Amniotic epithelial cell (primary cell): ENCODE measurements at places on chromosomes 12 and 14.

- DNase-seq, result no peak
These were observed 89.9 kb upstream of the AMN1 start for GRCh38 chr12:31818623-31819268.

GRCh38 chr12:9776781-9777180, 16.1 kb upstream of the CD69 start:
- no peak for DNase-seq

- no peak for DNase-seq
These were observed 397.1 kb downstream of the SNAPC1 start for GRCh38 chr14:62159314-62159713.

- DNase-seq, result peak; percentile 65
These were observed at the start of gene DIO2 for GRCh38 chr14:80211153-80212022. DIO2 (minus strand) TSS chr14:80211504; CDS start chr14:80211472, 32 bp downstream.

DNA sequence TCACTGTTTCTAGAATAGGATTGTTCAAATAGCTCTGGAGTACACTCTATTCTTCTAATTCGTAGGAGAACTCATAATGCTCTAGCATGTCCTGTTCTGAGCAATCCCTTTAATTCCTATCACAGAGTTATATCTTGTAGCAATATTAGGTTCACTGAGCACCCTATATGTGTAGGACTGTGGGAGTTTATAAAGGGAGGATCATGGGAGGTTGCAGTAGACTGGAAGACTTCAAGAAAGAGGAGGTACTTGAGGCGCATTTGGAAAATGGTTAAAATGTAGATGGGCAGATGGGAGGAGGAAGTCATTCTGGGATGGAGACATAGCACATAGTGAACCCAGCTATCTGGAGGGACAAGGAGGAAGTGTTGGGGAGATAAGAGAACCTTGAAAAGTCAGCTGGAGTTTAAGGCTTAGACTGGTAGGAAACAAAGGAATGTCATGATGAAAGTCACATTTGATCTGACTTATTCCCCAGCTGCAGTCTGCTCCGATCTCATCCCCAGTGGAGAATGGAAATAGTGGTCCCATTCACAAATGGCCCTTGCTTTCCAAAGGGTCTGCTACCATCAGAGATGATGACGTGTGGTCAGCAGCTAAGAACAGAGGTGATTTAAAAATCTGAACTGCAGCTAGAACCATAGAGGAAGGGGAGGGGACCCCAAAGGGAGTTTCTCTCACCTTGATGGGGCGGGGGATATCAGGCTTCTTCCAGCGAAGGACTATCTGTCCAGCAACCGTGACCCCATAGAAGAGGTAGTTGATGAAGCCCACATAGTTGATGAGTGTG, 10.1 kb upstream of the CEBPE start:
- no peak for DNase-seq

DNA sequence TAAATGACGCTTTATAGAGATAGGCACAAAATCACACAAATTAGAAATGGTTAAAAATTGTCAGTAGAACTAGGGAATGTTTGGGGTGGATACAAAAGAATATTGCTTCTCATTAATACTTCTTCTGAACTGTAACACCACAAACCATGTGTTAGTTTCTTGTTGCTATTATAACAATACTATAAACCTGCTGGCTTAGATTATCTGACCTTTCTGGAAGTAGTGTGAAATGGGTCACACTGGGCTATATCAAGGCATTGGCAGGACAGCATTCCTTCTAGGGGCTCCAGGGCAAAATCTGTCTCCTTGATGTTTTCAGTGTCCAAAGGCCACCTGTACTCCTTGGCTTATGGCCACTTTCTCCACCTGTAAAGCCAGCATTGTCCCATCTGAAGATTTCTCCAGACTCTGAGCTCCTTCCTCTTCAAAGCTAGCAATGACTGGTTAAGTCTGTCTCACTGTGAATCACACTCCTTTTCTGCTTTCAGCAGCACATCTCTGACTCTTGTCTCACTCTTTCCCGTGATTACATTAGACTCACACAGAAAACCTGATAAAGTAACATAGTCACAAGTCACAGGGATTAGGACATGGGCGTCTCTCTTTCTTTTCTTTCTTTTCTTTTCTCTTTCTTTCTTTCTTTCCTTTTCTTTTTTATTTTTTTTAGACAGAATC, 86.3 kb downstream of the SLC15A4 start:
- no peak for DNase-seq

DNA sequence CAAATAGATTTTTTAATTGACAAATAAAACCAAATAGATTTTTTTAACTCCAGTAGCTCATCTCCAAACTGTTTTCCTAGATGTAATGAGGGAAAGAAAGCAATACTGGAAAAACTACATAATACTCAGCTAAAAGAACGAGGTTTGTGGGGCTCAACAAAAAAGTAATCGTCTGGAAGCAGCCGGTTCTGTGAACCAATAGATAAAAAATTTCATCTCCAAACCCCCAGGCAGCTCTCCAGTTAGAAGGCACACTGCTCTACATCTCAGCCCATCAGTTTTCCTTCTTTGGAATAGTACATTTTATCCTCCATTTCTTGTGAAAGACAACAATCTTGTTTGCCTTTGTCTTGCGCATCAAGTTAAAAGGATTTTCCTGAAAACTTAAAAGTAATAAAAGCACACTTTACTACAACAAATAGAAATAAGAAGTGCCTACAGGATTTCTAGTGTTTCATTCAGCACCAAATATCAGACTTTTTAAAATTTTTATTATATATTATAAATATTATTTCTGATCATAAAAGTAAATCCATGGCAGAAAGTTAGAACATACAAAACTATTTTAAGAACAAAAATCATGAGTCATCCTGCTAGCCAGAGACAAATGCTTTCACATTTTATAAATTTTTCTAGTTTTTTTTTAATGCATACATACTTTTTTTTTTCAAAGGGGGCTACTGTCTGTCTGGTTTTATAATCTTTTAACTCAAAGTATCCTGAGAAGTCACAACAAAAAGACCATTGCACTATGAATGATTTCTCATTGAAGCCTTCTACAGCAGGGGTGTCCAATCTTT, 67.7 kb downstream of the EPS8 start:
- DNase-seq, result peak; percentile 41

DNA sequence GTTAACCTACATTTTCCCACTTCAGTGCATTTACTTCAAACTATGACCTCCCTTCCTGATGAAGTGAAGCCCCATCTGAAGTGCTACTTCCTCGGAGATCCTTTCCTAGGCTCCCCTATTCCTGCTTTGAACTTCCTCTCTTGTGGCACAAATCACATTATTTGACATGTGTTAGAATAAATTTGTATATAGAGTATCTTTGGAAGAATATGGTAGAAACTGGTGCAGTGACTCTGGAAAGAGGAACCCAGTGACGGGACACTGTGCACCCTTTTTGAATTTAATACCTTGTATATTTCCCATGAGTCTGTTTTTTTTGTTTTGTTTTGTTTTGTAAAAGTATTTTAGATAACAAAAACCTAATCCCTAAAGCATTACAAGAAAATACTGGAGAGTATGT, 66.4 kb upstream of the SRSF5 start:
- no peak for DNase-seq

DNA sequence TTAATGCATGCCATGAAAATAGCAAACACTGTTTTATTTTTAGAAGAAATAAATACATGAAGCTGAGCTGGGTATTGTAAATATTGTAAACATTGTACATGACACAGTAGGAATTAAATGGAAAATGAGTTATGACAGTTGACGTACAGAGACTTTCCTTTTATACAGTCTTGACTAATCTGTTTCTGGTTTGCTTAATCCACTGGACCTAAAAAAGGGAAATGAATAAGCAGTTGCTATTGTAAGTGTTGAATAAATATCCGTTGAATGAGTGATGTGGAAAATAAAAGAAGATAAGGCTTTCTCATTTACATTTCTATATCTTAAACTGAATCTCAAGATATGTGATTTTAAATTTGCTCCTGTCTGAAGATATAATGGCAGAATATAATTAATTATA, 15.0 kb downstream of the PMCH start:
- peak; percentile 45 for DNase-seq

DNA sequence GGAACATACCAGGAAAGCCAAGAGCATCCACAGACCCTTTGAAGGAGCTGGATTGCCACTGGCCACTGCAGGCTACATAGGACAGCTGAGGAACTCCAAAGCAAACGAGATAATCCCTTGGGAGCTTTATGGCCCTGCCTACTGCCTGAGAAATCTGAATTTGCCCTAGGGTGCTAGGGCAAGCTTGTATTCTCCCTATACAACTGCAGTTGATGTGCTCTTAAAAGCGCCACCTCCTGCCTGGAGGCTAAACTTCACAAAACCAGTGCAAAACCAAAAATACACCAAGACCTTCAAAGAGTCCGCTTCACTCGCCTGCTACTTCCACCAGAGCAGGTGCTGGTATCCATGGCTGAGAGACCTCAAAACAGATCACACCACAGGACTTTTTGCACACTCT, 99.6 kb upstream of the KRR1 start:
- DNase-seq, result no peak

- DNase-seq, result no peak
These were observed 717.8 kb downstream of the TMTC2 start for GRCh38 chr12:83404521-83404920.

GRCh38 chr14:90003526-90004307, 48.0 kb downstream of the TDP1 start:
- DNase-seq, result no peak

GRCh38 chr12:113238309-113238708, 17.0 kb downstream of the TPCN1 start:
- DNase-seq, result no peak

DNA sequence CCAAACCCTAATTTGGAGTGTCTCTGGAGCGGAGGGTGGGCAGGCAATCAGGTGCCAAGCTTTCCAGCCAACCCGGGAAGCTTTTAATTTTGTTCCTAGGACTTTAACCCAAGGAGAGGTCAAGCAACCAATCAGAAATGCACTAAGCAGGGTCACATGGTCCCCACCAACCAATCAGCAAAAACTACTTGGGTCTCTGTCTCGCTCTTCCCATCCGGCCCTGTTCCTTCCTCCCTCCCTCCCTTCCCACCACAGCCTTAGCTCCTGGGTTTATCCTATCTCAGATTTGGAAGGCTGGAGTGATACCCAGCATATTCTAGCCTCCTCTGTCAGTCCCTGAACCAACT, 7.3 kb downstream of the HOXC5 start:
- DNase-seq, result no peak
